ENCODE measurements at places on chromosomes 6 and 20.

- DNase-seq, result no peak
Measured at GRCh38 chr6:158825951-158826306, 6.8 kb upstream of the EZR start.

- no peak for DNase-seq
Measured at GRCh38 chr6:143691155-143691554, 13.4 kb downstream of the PHACTR2 start.

DNA sequence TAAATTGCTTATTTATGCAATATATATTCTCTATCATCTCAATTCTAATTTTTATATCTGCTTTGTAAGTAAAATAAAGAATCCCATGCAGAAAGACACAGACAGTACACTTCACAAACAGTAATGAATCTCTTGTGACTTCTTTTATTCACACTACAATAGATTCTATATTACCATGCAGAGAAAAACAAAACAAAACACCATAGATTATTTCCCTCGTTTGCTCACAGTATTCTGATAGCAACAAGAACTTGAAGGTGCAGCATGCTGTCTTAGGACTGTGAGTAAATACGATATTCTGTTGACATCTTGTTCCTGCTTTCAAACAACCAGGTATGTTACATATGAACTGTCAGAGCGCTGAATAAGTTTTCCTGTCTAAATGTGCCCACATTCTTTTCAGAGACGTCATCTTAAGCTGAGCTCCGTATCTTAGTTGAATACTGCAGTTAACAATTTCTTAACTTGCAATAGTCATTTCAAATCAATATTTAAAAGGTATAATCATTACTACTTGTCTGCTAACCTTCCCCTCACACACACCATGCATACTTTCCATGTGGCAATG is 140.1 kb downstream of the BTBD9 start:
- no peak for DNase-seq

DNA sequence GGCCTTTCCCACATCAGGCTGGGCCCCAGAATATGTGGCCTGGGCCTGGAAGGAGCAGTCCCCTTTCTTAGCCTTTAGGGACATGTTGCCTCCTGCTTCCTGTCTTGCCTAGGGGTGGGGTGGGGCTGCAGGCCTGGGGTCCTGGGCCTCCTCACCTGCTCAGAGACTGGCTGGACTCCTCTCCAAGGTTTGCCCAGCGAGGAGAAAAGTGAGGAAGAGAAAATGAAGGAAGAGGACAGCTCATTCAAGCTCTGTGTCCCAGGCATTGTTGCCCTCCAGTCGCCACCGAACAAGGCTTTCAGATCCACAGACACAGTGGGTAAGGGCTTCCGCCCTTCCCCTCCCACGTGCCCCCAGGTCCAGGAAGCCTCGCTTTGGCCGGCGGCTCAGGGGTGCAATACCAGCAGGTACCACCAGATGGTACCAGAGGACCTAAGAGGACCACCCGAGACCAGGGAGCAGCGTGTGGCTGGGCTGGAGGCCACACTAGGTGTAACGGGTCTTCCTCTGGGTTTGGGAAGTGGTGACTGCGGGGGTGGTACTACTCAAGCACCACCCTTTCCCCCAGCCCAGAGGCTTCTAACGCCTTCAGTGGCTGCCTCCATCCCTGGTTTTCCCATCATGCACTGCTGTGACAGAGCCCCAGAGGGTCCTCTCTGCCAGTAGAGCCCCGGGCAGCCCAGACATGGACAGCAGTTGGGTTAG is 5.5 kb upstream of the BAK1 start:
- peak; percentile 76 for DNase-seq

DNA sequence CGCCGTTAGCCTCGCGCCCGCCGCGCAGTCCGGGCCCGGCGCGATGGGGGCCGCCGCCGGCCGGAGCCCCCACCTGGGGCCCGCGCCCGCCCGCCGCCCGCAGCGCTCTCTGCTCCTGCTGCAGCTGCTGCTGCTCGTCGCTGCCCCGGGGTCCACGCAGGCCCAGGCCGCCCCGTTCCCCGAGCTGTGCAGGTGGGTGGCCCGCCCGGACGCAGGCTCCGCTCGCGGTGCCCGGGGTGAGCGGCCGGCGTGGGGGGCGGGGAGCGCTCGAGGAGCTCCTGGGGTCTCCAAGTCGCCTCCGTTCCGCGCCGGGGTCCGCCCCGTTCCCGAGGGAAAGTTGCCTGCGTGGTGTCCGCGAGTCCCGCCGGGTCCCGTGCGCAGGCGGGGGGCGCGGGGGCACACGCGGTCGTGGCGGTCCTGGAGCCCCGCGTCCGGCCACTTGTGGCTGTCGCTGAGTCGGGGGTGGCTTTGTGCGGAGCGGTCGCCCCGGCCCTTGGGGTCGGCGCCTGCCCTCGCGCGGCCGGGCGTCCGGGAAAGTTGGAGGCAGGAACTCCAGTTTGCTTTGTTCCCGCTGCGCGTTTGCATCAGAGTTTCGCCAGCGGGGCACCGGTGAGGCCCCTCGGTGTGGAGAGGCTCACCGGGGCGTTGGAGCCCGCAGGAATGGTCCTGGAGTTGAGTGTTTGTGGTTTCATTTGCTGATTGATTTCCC is 476 bp downstream of the IGF2R start:
- peak; percentile 61 for DNase-seq

DNA sequence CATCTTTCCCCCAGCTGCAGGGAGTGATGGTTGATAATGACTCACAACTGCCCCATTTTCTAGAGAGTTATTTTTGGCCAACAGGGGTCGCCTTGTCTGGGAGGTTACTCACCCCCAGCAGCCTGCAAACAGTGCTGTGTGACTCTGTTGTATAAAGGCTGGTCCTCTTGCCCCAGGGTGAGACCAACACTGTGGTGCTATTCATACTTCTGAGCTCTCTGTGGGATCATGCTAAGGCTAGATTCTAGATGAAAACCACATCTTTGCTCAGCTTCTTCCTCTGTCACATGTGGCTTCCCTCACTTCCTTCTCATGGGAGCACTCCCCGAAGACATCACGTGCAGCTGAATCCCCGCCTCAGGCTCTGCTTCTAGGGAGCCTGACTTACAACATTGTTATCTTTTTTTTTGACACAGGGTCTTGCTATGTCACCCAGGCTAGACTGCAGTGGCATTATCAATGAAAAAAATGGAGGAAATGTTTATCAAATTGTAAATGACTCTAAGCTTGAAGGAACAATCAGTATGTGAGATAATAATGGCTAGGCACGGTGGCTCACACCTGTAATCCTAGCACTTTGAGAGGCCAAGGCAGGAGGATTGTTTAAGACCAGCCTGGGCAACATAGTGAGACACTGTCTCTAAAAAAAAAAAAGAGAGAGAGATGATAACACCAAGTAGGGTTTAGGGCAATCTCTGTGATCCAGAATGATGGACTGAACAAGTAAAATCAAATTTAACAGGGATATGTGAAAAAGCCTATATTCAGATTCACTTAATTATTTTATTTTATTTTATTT is 55.7 kb upstream of the SLC23A2 start:
- DNase-seq, result peak; percentile 90

- peak; percentile 2 for DNase-seq
Measured at GRCh38 chr20:24695529-24696225, 226.2 kb downstream of the SYNDIG1 start.

All from suppressor macrophage treated with lipopolysaccharide for 4 hours (primary cell).